ENCODE measurements at places on chromosomes 12 and 14. TPM values are rescaled to one million over a fixed set of nuclear protein-coding genes. Genes with fewer than 3 reads are reported as not detected.

Gene CYP46A1
- total RNA-seq = 0.02 TPM

Gene AVPR1A
- not detected for total RNA-seq

Gene RNF212B
- not detected for total RNA-seq

GRCh38 chr12:57904848-57905811 is 36.2 kb upstream of the ATP23 start:
- DNase-seq = peak; percentile 95

DNA sequence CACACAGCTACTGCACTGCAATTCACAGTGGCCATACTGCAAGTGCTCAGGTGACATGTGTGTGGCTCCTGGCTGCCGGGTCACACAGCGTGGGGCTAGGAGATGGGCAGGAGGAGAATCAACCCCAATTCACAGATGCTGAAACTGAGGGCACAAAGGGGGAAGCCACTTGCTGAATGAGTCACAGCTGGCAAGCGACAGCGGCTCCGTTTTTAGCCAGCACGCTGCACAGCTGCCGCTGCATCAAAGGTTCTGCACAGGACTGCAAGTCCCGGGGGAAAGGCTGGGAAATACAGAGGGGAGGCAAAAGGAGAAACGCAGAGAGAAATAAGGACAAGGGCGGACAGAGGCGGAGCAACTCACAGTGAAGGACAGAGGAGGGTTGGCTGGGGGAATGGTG is 57.9 kb downstream of the KDM2B start:
- no peak for DNase-seq

GRCh38 chr12:843609-844008 is 91.2 kb downstream of the WNK1 start:
- DNase-seq = no peak

GRCh38 chr14:73722581-73722980 is 8.4 kb upstream of the PNMA1 start:
- no peak for DNase-seq

DNA sequence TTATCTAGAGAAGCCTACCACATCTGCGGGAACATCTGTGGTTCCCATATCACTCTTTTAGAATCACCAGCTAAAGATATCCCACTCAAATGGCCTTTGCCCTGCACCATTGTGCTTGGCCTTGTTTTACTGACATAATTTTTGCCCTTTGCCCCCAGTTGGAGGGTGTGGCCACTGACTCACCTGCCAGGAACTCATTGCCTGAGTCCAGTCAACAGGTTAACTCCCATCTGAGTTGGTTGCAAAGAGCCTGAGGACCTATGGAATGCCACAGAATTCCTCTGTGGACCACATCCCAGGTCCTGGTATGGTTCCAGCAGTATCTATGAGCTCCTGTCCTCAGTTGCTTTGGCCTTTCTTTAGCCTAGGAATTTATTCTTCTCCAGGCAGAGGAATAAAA is 55.7 kb upstream of the PTGR2 start:
- no peak for DNase-seq

- DNase-seq = no peak
Measured at GRCh38 chr14:69449216-69449615, 35.3 kb upstream of the PLEKHD1 start.

GRCh38 chr12:130166306-130166705 is 4.0 kb downstream of the FZD10 start:
- DNase-seq = no peak

Measured in activated CD4-positive, alpha-beta T cell treated with anti-CD3 and anti-CD28 coated beads, Interleukin-2, amount 10 ng/mL, durations not matched to agents 24 days and 14 days (primary cell).